Kasumi-1 (cell line): ENCODE measurements at places on chromosomes 5 and 9.

GRCh38 chr9:278651-279050 is 64.0 kb downstream of the DOCK8 start:
- DNase-seq = no peak

DNA sequence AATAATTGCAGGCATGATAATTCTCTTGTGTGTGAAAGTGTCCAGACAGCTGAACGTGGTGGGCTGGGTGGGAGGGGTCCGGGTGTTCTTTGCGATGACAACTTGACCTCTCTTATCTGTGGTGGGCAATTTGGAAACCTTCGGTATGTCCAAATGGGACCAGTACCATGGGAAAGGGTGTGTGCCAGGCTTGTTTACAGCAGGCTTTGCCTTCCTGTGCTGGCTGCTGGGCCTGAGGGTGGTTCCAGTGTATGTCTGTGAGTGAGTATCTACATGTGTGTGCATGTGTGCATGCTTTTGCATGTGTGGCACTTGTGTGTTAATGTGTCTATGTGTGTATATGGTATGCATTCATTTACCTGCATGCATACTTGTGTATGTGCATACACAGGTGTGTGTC is 166.4 kb downstream of the GADD45G start:
- DNase-seq = no peak

- DNase-seq = no peak
Observed at GRCh38 chr9:125561509-125562148, 145.4 kb downstream of the MAPKAP1 start.

DNA sequence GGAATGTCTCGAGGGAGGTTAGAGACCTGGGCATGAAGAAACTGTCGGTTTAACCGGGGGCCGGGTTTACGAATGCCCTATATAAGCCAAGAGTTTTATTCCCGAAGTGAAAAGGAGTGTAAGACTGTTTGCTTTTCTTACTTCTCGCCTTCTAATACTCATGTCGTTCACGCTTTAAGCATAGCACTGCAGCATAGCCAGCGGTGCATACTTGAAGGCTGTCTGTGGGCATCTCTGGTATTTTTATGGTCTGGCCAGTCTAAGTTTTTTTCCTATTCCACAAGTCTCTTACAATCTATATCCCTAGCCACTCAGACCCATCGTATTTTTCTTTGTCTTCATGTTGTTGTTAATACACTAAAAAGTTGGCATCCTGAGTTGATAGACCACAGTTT is 1.2 kb downstream of the UHRF2 start:
- DNase-seq = no peak

DNA sequence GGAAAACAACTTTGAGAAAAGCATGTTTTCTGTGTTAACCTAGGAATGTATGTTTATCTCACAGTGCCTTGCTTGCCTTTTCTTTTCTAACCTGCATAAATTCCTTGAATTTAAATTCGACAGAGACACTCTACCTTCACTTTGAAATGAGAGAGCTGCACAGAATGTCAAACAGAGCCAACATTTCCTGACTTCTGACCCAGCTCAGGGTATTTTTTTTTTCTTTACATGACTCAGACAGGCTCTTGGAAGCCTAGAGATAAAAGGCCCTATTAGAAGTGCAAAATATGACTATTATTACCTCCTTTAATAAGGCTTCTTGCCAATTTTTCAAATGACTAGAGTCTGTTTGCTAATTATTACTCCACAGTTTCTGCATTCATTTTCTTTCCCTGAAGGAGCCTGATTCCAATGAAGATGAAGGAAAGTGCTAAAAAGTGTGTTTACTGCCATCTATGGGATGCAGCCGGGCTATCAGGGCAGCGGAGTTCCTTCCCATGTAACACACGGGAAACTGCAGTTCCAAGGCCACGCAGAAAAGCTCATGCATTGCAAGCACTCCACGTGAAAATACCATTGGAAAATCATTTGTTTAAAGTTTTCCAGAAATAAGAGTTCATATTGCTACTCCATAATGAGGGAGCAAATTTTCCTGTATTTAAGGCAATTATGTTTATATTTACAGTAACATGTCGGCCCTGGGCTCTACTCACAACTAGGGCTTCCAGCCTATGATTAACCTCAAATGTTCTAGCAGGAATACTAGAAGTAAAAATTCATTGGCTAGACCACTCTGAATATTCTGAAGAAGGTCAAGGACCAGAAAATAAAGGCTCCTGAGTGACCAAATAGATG is 485.6 kb downstream of the ZSWIM6 start:
- DNase-seq = peak; percentile 17
